Brain microvascular endothelial cell (primary cell): ENCODE measurements at places on chromosomes 5 and 9.

DNA sequence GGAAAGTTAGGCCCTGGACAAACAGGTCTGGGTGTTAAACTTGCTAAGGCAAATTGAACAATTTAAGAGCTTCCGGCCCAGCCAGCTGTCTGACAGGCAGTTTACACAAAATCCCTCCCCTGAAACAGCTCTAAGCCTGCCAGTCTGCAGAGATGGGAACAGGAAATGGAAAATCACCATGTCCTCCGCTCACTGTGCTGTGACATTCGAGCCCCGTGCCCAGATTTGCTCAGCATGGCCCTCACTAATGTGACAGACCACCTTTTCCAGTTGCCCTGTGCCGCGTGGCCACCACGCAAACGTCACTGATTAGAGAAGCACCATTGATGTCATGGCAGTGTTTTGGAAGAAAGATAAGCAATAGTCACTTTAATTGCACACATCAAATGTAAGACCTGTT, 41.0 kb downstream of the CCNJL start:
- DNase-seq: no peak

DNA sequence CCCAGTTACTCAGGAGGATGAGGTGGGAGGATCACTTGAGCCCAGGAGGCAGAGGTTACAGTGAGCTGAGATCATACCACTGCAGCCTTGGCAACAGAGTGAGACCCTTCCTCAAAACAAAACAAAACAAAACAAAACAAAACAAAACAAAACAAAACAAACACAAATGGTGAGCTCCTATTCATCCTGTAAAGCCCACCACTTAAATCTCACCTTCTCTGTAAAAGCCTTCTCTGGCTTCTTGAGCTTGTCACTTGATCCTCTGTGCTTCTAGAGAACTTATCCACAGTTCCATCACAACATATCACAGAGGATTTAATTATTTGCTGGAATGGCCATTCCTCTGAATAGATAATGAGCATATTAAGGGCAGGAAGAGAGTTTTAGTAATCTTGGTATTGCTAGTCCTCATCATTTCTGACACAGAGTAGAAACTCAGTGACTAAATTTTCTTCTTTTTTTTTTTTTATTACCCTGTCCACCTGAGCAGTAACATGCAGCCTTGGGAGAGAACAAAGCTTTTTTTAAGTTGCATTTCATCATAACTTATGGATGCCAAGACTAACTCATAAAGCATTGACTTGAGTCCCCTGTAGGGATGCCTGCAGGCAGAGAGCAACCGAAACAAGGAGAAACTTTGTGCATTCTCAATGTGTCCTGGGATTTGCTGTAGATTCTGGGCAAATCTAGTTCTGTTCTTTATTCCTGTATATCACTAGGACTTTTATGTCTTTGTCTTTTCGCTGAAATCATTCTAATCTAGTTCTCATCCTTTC, 13.0 kb upstream of the HSPA9 start:
- no peak for DNase-seq

DNA sequence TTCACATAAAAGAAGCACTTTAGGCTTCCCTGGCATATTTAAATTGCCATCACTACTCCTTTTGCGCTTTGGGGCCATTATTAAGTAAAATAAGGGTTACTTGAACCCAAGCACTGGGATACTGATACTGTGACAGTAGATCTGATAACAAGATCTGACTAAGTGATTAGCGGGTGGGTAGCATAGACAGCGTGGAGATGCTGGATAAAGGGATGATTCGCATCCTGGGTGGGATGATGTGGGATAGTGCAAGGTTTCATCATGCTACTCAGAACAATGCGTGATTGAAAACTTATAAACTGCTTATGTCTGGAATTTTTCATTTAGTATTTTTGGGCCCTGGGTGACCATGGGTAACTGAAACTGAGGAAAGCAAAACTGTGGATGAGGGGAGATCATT, 75.1 kb downstream of the PTTG1 start:
- peak; percentile 38 for DNase-seq

- no peak for DNase-seq
These were observed 721 bp upstream of the MAML1 start for GRCh38 chr5:179731791-179732411.

- DNase-seq: no peak
These were observed 181.8 kb downstream of the GLIS3 start for GRCh38 chr9:4117835-4118610.

GRCh38 chr5:134005417-134006061, 764 bp upstream of the VDAC1 start:
- no peak for DNase-seq

DNA sequence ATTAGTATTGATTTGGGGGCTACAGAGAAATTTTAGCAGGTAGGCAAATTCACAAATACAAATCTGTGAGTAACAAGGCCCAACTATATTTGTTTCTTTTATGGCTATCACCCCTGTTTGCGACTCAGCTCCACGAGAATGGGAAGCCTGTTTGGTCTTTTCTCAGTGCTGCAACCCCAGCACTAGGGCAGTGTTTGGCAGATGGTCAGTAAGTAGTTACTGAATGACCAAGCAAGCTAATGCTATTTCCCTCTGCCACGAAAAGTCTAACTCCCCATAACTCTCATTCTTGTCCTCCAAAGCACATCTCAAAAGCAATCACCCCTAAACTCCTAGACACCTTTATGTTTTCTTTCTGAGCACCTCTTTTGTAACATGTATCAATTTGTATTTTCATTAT, 245.6 kb downstream of the DNAH5 start:
- DNase-seq: no peak

GRCh38 chr5:169874621-169875020, 105.7 kb downstream of the INSYN2B start:
- no peak for DNase-seq

DNA sequence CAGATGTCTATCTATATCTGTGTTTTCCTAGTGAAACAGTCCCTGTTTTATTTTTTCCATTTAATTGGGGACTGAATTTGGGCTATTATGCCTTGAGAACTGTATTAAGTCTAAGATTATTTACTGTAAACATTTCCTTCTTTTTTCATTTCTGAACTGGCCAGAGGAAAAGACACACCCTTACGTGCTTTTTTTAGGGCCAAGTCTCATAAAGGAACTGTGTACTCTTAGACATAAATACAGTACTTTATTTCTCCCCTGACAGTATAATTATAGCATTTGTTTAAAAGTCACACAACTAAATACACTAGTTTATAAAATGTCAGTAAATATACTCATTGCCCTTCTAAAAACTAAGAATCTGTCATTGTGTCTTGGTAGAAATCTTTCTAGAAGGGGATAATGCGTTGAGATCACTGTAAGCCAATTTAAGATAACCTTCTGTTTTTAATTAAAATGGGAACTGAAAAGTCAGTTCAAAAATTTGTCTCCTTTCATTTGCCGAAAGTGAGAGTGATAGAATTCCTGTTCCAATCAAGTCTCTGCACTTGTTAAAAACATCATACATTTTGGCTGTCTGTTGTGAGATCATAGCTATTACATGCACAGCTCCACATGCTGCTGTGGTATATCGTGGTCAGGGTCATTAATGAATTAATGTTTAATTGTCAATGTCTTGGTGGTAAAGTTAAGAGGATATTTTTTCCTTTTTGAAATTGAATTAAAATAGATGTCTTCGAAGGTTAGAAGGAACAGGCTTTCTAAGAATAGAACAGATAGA, 132.1 kb downstream of the FOCAD start:
- no peak for DNase-seq

DNA sequence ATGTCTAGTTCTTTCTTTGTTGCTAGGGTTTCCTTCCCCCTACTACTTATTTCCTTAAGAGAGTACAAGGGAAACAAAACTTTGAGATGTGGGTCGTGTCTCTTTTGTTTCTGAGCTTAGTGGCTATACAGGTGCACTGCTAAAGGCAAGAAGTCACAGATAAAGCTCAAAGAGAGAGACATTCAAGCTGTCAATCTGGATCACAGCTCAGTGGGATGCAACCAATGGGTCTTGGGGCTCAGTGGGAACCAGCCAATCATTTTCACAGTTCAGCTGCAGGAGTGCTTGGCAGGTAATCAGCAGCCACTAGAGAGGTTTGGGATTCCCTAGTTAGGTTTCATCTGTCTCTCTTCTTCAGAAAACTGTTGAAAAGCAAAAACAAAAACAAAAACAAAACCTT, 135.4 kb upstream of the SGCD start:
- DNase-seq: no peak

DNA sequence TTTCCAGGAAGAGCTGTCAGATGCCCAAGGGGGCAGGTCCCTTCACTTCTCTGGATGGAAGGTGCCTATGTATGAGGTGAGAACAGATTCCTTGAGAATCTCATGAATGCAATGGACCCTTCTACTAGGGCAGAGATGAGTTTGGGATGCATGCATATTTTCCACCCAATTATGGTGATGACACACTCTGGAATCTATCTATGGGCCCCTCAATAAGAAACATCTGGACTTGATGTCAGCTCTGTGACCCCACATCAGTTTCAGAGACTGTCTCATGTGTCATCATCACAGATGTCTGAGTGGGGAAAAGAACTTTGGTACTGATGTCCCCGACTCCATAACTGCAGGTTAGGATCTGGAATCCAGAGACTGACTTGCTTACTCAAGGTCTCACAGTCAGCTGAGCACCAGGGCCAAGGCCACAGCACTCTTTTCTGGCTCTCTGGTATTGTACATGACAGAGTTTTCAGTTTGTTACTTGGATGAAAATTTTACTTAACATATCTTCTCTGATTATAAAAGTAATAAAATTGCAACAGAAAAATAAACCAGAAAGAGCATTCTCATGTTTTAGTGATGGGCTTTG, 177.0 kb downstream of the DCP2 start:
- DNase-seq: no peak

GRCh38 chr9:70232476-70232875, 26.3 kb upstream of the SMC5 start:
- DNase-seq: no peak

DNA sequence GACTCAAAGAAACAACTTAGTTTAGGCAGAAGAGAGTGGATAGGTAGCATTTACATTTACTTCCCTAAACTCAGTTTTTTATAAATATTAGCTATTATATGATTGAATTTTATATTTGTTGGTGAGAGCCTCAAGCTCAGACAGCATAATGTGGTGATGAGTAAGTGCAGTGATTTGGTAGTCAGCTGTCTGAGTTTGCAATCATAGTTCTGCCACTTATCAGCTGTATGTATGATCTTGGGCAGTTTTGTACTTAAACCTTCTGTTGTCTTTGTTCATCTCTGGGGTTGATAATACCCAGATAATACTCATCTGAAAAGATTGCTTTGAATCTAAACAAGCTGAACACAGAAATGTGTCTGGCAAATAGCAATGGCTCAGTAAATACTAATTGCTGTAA, 108.8 kb downstream of the ANXA1 start:
- no peak for DNase-seq

- DNase-seq: peak; percentile 4
These were observed 286.7 kb downstream of the TLE4 start for GRCh38 chr9:79858508-79858907.

DNA sequence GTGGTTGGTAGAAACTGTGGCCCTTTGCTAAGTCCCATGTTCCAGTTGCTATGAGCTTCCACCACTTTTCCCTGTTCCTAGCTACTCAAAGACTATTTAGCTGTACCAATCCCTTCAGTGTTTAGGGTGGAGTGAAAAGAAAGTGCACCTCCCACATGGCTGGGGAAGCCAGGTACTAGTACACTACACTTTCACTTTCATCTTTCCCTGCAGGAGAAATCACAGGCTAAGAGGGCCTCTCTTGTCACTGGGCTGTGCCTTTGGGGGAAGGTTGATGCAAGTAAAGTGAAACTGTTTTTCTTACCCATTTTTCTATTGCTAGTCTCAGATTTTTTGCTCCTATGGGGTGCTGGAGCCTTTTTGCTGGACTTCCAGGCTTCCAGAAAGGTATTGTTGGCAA, 33.5 kb upstream of the CKS2 start:
- no peak for DNase-seq

GRCh38 chr9:91043056-91043810, 241.6 kb downstream of the SYK start:
- no peak for DNase-seq

DNA sequence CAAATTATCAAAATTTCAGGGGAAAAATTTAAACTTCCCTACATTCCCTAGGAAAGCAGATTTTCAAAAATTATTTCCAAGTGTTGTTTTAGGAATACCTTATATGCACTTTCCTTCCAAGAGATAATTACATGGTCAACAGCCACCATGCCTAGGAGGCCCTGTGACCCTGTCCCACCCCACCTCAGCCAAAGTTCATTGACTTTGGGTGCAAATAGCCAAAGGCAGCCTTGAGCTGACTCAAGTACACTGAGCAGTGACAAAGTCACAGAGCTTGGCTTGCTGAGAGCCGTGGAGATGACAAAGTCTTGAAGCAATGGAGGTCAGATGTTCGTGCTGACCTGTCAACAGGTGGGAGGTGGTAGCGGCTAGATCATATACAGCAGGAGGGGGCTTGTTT, 24.3 kb upstream of the FBP1 start:
- DNase-seq: no peak

GRCh38 chr5:96148376-96148775, 186.7 kb upstream of the ELL2 start:
- no peak for DNase-seq

DNA sequence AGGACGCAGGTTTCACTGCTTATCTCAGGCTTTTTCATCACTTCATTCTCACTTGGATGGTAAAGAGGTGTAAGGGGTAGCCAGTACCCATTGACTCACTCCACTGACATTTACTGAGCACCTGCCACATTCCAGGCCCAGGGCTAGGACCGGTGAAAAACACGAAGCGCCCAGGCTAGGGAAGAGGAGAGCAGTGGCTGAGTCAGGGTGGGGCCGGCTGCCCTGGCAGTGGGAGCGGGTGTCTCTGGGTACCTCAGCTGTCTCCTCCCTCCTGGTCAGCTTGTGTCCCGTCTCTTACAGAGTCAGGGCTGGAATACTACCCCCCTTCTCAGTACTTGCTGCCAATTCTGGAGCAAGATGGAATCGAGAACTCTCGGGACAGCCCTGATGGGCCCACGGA, 22.2 kb downstream of the LRSAM1 start:
- no peak for DNase-seq

DNA sequence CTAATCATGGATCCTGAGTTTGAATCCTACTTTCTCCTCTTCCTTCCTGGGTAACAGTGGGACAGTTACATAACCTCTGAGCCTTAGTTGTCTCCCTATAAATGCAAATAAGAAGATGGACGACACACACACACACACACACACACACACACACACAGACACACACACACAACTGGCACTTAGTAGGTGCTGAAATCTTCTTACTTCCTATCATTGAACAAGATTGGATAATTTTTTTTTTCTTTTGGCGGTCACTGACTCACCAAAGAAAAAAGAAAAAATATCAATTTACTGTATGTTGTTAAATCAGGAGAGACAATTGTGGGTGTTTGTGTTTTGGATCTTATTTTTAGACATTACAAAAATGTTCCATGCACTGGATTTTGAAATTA, 28.4 kb upstream of the TNFSF8 start:
- DNase-seq: no peak

GRCh38 chr9:131320031-131320685, 30.6 kb downstream of the PLPP7 start:
- no peak for DNase-seq

DNA sequence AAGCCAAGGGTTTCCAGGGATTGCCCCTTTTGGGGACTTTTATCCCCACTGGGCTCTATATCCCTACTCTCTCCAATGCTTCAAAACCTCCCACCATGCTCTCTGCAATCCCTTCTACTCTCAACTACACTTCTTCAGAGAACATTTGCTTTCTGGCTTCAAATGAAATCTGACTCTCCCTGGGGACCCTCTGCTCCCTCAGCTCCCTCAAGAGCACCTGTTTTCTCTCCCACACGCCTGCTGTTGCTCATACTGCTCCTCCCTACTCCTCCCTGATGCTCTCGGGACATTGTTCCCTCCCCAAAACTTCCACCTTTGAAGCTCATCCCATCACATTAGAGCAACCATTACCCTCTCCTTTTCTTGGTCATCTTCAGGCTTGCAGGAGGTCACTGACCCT, 344.9 kb downstream of the CDK5RAP2 start:
- no peak for DNase-seq
